Right renal cortex interstitium (tissue), 3 donors: ENCODE measurements at places on chromosomes 1 and 21. TPM values are rescaled to one million over a fixed set of nuclear protein-coding genes. Genes with fewer than 3 reads are reported as not detected.

DNA sequence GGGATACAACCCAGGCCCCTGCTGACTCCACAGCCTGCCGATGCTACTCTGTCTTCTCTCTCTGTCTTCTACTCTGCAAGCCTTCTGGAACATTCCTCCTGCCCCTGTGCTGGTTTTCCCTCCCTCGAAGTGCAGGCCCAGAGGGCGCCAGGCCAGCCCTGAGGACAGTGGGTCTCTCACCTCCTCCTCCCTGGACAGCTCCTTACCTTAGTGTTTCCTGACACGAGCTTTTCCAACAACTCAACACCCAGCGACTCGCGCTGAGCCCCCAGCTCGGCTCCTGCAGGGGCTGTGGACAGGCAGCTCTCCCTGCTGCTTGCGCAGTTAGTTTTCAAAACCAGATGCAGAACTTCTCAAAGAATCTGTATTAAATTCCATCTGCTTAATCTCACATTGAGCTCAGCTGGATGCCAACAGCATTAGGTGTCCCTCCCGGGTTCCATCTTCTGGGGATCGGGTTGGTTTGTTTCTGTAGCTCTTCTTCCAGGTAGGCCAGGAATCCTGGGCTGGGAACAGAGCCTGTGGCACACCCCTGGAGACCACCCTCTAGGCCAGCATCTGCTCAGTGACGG lies 54.2 kb downstream of the PTPRU start:
- no peak for DNase-seq

- no peak for DNase-seq
Measured at GRCh38 chr1:201468844-201469644, at the start of gene PHLDA3. Gene PHLDA3, minus strand, starts transcription at chr1:201469188. Its CDS starts 402 bp downstream, at chr1:201468786.

DNA sequence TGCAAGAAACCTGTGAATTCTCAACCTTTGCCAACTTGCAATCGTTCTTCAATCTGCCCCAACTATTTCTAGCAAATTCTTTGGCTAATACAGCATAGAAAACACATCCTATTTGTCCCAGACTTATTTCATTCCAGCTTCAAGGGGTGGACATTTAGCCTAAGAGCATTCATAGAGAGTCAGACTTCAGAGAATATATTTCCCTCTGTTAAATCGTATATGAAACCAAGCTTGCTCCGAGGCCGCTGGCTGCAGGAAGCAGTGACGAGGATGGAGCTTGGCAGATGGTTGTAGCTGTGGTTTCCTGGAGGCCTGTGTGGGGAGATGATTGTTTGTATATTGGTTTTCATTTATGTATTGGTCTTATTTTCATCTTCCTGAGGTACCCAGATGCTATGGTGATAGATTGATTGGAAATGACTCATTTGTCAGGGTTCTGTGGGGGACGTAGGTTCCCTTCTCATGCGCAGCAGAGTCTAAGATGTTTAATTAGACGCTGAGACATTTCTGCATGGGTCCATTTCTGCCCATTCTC lies 26.1 kb downstream of the MAN1C1 start:
- DNase-seq = no peak

- no peak for DNase-seq
Measured at GRCh38 chr1:106268070-106268469, 788.4 kb upstream of the PRMT6 start.

DNA sequence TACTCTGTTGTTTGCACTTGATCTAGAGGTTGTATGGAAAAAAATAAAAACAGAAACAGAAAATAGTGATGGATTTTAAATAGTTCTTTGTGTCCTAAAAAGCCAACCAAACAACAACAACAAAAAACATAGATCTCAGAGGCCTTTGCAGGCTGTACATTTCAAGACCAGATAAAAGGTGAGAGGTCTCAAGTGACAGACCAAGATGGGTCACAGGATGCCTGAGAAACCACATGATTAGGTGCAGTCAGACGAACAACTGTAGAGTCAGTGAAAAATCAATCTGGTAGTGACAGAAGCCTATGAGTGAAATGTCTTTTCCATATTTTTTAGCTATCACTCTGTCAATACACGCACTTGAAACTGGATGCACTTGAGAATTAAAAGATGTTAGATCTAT lies 193.5 kb upstream of the SAMSN1 start:
- no peak for DNase-seq

DNA sequence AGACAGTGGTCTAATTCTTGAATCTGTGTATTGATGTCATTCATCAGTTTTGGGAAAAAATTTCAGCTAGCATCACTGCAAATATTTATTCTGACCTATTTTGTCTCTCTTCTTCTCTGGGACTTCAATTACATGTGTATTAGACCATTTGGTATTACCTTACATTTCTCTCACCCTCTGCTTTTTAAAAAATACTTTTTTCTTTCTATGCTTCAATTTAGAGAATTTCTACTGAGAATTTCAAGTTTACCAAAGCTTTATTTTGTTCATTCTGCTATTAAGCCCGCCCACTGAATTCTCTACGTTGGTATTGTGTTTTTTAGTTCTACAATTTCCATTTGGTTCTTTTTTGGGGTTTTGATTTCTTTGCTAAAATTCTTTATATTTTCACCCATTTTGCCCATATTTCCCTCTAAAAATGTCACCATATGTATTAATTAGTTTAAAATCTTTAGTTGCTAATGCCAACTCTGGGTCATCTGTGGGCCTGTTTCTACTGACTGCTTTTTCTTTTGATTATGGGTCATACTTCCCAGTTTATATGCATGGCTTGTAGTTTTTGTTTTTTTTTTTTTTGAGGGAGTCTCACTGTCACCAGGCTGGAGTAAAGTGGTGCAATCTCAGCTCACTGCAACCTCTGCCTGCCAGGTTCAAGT lies 212.0 kb downstream of the DYRK1A start:
- DNase-seq = no peak

- DNase-seq = no peak
Measured at GRCh38 chr21:35164971-35165483, 115.9 kb upstream of the RUNX1 start.

GRCh38 chr1:167964646-167965045 lies 27.8 kb upstream of the MPC2 start:
- no peak for DNase-seq

DNA sequence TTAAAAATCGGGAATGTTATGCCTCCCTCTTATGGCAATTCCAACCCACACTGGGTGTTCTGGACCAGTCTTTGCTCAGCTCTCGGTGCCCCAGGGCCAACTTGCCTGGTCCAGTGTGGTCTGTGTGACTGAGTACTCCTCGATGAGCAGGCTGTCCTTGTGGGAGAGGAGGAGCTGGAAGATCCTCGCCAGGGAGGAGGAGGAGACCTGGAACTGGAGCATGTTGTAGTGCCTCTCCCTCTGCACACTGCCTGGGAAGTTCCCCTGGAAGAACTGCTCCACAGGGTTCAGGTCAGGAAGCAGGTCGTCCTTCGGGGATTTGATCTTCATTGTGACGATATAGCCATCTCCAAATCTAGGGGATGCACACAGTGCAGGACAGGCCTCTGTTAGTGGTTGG lies 88.5 kb upstream of the GCLM start:
- no peak for DNase-seq

- no peak for DNase-seq
Measured at GRCh38 chr1:174702011-174702410, 254.2 kb downstream of the GPR52 start.

DNA sequence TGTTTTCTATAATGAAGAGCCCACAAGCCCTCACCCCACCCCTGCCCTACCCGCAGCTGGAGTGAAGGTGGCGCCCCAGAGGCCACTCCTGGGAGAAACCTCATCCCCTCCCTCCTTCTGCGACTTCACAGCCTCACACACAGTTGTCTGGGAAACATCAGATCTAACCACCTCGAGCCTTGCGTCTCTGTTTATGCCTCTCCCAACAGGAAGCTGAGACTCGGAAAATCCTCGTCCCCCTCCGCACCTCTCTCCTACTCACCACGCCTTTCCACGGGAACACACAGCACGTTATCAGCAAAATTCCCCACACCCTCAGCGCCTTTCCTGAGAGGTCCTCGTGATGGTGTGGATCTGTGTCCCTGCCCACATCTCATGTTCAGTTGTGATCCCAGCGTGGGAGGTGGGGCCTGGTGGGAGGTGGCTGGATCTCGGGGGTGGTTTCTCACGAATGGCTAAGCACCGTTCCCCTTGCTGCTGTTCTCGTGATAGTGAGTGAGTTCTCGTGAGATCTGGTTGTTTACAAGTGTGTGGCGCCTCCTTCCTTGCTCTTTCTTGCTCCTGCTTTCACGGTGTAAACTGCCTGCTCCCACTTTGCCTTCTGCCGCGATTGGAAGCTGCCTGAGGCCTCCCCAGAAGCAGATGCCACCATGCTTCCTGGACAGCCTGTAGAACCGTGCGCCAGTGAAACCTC lies 190.6 kb downstream of the KIF26B start:
- no peak for DNase-seq

DNA sequence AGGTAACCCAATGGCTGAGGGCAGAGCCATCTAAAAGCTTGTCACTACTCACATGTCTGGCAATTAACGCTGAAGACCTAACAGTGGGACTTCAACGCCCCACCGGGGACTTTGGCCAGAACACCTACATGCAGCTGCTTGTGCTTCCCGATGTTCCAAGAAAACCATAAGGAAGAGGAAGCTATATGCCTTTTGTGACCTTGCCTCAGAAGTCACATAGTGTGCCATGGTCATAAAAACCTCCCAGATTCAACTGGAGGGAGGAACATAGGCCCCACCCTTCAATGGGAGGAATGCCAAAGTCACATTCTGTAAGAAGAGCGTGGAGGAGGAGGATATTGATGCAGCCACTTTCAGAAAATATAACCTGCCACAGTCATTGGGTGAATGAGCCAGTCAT lies 147.8 kb upstream of the MAGI3 start:
- no peak for DNase-seq

DNA sequence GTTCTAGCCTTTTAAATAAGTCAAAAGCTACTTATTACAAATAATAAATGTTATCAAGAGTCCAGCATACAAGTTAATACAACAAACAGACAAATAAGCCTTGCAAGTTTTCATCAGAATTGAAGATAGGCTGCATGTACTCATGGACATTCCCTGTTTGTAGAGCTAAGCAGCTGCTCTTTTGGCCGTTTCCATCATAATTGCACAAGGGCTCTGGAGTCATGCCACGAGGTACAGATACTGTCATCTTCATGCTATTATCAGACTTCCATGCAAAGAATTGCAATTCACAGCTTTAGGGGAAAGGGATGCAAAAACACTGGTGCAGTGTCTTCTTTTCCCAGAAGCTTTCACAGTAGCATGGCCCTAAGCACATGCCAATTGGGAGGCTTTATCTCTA lies 52.8 kb upstream of the TBX15 start:
- no peak for DNase-seq

METTL18 gene
- polyA plus RNA-seq = 18.9 TPM

RGS18 gene
- 4.4 TPM for polyA plus RNA-seq

GPX7 gene
- 68.0 TPM for polyA plus RNA-seq

RIPPLY3 gene
- 1.9 TPM for polyA plus RNA-seq

AMIGO1 gene
- 10.5 TPM for polyA plus RNA-seq

CFAP141 gene
- not detected for polyA plus RNA-seq
